ENCODE measurements at places on chromosomes 7 and 10.

GRCh38 chr7:127478024-127478355 lies 85.5 kb upstream of the ZNF800 start:
- no peak for DNase-seq

GRCh38 chr7:69696054-69696591 lies 97.8 kb downstream of the AUTS2 start:
- no peak for DNase-seq

DNA sequence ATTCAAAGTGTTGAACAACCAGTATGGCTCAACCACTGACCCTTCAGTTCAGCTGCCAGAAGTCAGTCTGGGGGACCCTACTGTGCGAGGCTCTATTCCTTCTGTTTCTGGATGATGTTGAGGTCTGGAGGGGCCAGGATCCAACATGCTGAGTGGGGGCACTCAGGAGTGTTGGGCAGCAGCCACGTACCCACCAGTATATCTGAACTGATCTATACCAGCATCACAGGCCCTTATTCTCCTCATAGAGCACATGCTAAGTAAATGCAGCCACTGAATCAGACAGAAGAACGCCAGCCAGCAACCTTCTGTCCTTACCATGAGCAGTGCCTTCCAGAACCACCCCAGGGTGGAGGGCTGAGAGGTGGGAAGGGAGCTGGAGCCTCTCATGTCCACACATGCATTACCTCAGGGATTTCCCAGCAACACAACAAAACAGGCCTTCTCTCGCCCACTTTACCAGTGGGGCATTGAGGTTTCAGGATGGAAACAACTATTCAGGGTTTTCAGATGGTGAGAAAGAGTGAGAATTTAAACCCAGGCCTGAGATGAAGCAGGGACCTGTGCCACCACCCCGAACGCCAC lies 6.8 kb upstream of the MSMB start:
- DNase-seq, result no peak

DNA sequence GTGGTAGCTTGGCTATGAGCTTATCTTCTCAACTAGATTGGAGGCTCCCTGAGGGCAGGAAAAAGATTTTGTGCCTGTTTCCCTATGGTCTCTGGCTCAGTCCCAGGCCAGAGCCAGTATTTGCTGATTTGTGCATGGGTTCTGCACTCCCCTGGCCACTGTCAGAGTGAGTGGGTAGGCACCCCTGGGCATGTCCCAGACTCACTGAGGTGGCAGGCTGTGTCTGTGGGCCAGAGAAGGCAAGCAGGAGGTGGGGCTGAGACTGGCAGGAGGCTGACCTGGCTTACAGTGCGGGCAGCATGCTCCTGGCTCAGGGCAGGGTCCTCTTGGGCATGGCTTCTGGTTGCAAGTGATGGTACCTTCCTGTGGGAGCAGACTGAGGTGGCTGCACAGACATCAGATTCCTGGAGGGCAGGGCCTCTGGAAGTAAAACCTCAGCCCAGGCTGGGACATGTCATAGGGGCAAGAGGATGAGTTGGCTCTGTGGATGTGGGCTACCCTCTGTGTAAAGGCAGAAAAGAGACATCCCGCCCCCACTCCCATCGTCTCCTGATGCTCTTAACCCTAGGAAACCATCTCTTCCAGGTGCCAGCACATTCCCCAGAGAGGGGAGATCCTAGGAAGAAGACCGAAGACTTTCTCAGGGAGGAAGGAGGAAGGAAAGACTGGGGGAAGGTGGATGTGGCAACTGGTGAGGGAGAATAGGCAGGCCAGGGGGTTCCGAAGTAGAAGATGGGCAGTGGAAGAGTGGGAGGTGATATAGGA lies 4.3 kb downstream of the KCP start:
- DNase-seq, result no peak

DNA sequence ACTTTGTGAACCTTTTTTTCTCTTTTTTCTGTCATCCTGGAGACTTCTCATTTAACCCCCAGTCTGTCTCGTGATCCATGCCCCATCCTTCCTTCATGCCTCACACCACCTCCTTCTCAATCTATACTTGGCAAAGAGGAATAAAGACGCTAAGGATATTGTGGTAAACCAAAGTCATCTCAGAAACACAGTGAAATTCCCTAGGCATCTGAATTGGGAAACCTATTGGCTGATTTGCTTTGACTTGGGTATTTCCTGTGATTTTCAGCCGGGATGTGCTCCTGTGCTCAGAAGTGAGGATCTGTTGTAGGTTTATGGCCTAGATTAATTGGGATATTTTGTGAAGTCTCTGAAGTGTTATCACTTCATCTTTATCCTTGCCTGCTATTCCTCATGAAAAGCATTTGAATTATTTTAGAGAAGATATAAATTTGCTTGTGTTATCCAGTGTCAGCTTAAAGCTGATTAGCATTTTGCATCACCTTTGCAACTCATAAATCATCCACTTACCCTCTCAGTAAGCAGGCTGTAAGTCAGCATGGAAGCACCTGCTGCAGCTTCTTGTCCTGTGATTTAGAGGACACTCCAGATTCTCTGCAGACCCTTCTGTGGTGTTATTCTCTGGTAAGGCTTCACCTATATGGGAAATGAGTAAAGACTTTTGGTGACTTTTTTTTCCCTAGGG lies 138.0 kb downstream of the AUTS2 start:
- DNase-seq, result no peak

GRCh38 chr10:132665946-132666704 lies 119.8 kb downstream of the NKX6-2 start:
- no peak for DNase-seq

GRCh38 chr7:41149576-41149975 lies 553.3 kb downstream of the INHBA start:
- DNase-seq, result no peak

DNA sequence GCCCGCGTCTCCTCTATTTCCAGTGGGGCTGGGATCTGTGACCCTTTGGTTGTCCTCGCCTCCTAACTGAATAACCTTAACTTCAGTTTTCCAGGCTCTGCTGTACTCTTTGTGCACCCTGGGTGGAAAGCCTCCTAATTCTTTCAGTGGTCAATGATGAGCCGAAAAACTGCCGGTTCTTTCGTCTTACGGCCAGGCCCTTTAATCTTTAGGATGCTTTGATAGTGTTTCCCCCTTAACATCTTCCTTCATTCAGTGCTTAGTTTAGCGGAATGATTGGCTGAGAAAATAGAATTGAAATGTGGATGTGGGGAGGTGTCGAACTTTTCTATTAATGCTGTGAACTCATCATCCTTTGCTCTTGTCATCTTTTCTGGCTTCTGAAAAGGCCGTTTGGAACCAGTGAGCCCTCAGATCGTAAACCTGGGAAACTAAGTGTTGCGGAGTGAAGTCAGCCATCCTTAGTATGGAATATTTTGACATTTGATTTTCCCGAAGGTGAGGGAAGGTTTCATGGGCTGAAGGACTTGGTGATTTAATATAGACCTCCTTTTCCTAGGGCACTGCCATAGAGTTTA lies 847 bp downstream of the GARS1 start:
- DNase-seq, result no peak

DNA sequence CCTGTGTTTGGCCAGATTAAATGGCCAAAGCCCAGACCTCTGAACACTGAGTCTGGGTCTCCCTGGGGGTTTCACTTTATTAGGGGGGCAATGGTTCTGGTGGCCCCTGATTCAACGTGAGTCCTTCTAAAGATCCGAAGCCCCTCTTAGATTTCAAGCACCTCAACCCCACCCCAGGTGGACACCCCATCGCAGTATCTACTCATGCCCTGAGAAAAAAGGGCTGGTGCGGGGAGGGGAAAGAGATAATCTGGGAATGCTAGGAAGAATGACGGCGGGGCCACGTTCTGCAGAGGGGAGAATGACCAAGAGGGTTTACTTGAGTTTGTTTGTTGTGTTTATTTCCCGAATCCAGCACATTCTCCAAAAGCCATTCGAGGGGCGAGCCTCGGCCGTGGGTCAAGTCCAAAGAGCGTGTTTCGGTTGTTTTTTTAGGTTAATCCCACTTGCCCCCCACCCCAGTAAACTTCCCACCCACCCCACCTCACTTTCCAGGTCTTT lies 832 bp downstream of the PDLIM1 start:
- DNase-seq, result no peak

DNA sequence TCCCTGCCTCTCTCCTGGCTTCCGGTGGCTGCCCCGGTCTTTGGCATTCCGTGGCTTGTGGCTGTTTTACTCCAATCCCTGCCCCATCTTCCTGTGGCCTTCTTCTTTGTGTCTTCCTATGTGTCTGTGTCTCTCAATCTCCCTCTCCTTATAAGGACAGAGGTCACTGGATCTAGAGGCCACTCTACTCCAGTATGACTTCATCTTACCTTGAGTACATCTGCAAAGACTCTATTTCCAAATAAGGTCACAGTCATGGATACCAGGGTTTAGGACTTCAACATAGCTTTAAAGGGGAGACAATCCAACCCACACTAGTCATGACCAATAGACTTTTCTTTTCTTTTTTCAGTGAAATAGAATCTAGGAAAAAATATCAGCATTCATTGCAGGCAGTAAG lies 153.3 kb upstream of the INSYN2A start:
- no peak for DNase-seq

DNA sequence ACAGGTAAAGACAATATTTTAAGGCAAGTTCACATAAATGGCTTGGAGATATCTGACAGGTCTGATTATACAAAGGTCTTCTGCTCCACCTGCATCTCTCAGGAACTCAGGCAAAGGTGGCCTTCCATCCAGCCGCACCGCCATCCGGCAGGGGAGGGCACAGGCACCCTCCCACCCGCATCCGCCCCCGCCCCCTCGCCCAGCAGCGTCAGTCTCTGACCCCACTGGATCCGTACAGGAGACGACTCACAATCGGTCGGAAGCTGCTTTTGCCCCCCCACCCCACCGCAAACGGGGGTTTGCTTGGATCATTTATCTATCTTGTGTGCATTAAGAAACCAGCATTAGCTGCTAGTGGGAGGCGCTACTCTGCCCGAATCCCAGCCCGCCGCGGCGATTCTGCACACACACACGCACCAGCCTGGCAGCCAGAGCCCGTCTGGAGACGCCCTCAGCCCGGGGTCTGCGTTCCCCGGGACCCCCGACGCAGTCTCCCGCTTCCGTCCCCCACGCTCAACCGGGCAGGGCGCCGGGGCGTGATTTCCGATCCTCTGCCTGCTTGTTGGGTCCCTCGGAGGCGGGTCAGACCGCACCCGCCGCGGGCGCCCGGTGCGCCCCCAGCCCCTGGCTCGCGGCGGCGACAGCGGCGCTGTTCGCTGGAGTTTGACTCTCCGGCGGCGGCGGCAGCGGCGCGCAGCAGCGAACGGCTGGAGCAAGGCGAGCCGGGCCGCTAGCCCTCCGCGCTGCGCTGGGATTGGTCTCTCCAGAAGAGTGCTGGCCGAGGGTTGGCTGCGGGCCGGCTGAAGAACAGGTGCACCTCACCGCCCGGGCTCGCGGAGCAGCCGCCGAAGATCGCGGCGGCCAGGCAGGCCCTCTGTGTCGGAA lies 820 bp upstream of the NRG3 start:
- DNase-seq, result no peak

- no peak for DNase-seq
These were observed 84.2 kb upstream of the FRMD4A start for GRCh38 chr10:14414901-14415300.

DNA sequence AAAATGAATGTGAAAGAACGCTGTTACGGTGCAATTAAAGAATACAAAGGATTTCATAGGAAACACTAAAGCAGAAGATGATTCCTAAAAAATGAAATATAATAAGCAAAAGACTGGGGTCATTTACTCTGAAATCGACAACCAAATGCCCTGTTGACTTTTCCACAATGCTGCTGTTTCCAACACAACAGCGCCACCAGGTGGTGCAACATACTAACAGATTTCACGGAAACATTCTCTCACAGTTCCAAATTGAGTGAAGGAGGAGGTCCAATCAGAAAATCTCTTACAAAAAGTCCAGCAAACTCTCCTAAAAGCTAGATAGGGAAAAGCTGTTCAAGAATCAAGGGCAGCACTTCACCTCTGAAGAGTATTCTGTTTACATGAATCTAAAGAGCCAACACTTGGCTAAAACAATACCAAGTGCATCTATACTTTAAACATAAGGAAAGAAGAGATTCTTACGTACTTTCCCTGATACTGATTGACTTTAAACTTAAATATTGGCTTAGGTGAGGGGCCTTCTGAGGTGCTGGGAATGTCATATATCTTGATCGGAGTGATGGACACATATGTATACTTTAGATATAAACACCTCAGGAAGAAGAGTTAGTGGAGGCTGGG lies 55.9 kb downstream of the UPF2 start:
- DNase-seq, result peak; percentile 72

DNA sequence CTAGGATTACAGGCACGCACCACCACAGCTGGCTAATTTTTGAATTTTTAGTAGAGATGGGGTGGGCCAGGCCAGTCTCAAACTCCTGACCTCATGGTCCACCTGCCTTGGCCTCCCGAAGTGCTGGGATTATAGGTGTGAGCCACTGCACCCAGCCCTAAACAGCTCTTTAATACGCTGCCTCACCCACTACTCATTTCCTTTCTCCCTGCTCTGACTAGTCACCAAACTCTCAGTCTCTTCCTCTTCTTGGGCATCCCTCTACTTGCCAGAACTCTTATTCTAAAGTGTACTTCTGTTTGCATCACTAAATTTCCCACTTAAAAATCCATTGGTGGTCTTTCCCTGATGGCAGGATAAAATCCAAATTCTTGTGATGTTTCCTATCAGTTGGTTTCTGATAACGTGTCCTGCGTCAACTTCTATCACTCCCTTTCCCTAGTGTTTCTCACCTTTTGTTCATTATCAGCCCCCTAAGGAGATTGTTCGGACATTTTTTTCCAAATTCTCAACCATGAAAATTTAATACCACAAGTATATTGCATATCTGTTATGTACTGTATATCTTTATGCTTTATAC lies 124.7 kb downstream of the CUBN start:
- DNase-seq, result no peak

GRCh38 chr7:11328309-11328708 lies 354.6 kb downstream of the PHF14 start:
- no peak for DNase-seq

DNA sequence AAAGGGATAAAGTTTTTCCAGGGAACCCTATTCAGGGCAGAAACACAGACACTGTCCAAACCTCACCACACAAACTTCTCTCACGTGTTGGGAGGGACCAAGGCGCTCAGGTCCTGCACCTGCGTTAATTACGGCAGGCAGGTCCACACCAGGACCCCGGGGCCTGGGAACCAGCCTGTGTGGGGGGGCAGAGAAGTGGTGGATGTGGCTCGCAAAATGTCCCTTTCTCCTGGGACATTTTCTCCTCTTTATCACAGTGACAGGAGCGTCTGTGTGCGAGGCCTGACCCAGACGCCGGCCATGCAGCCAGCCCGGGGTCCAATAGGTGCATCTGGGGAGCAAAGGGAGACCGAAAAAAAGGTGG lies 73.4 kb upstream of the ZNF722 start:
- no peak for DNase-seq

- DNase-seq, result no peak
These were observed 71.7 kb downstream of the MTURN start for GRCh38 chr7:30206491-30206890.
